ENCODE measurements at places on chromosomes 6 and 20.

- no peak for DNase-seq
Observed at GRCh38 chr20:13545790-13546189, 92.9 kb downstream of the TASP1 start.

DNA sequence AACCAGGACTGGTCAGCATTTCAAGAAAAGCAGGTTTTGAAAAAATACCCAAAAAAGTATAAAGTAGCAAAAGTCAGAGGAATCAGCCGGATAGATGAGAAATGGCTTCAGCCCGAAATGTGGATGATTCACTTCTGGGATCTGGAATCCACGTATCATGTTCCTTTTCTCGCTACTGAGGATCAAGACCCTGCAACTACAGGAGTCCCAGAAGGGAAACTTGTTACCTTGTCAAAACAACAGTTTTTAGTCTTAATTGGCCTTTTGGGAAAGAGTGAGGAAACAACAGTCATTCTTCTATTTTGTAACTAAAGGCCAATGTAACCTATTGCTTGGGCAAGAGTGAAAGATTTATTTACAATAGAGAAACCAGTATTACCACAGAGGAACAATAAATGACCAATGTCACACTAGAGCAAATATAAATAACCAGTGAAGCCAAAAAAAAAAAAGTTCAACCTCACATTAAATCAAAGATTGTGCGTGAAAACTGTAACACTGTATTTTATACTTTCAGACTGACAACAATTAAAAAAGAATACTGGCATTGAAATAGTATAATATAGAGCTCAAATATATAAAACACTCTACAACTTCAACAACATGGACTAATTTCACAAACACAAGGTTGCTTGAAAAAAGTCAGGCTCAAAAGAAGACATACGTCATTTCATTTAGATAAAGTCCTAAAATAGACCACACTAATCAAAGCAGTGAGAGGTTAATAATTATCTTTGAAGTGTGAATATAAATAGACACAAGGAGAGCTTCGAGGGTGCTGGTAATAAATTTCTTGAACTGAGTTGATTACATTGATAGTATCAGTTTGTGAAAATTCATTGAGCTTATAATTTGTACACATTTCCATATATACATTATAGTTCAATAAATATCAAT, 116.2 kb downstream of the GFRAL start:
- DNase-seq = no peak

GRCh38 chr6:8191629-8192028, 89.3 kb upstream of the EEF1E1 start:
- DNase-seq = no peak

GRCh38 chr20:38798266-38798665, 7.2 kb upstream of the PPP1R16B start:
- DNase-seq = no peak

DNA sequence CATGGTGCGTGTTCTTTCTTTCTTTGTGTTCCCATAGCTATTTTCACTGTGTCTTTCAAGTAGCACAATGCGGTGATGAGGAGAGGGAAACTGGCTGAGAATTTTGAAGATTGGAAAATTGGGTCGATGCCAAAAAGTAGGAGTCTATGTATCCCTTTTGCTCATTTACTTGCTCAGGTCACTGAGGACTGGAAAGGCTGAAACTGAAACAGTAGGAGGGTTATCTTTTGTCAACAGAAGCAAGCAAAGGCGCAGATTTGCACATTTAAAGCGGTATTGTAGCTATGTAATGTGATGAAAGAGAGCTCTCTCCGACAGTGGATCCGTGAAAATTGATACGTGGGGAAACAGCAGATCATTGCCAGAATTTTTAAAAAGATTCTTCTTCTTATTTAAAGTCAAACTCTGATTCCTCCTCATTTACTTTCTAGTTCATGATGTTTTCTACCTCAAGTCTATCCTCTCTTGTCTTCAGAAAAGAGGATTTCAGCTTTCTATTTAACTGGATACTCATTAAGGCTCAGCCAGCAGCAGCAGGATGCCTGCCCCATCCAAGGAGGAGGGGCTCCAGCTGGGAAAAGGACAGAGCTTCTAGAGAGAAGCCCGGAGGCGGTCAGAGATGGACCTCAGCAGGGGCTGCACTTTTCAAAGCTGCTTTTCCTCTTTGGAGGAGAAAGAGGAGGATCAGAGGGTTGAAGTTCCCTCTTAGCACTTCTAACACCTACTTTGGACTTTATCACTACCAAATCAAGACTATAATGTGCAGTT, 15.9 kb upstream of the FYN start:
- DNase-seq = no peak

- DNase-seq = no peak
Observed at GRCh38 chr6:42264162-42264851, 46.6 kb upstream of the MRPS10 start.

DNA sequence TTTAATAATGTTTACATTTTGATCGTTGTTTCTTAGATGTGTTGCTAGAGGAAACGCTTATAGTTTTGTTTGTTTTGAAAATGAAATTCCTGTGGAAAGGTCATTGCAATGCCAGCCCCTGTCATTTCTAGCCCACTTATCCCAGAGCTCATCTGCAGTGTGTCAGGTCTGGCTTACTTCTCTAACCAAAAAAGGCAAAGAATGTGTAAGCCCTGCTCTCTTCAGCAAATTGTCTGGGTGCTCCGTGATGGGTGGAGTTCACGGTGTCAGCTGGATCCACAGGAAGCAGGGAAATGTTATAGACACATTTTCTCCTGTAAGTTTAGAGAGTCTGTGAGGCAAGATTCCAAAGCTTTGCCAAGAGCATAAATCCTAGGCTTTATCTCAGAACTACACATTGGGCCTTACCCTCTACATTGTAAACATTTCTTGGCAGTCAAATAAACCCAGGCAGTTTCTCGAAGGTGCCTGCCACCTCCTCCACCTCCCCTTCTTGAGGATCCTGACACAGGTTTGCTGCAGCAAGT, 50.9 kb downstream of the RPRD1B start:
- no peak for DNase-seq

DNA sequence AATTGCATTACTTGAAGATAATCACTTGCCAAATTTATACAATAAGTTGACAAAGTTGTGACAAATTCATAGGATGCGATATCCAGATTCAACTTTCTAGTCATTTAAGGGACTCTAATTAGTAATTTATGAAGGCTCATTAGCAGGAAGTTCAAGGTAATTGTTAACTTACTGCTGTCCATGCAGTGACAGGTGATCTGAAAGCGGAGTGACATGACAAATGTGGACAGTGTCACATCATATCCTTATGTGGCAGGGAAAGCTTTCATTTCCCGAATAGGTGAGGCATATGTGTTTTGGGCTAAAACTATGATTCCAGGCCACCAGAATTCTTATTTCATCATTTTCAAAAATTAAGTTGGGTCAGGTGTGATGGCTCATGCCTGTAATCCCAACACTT, 115.9 kb upstream of the BMP2 start:
- DNase-seq = no peak

DNA sequence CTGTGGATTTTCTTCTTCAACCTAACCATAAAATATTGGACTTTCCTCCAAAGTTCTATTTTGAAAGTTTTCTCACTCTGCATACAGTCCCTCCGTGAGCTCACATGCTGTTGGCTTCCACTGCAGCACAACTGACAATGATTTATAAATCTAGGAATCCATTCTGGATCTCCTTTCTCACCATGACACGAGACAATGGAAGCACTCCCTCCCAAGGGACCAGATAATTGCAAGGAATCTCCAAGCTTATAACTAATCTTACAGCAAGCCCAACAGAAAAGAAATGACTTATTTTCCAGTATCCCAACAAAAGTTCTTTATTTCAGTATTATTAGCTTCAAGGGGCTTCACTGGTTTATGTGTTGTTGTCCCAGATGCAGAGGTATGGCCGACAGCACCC, 729.0 kb downstream of the RFPL4B start:
- DNase-seq = no peak

GRCh38 chr6:40411881-40412280, 175.3 kb downstream of the LRFN2 start:
- no peak for DNase-seq

- no peak for DNase-seq
Observed at GRCh38 chr20:24963672-24964505, 14.8 kb downstream of the CST7 start.

DNA sequence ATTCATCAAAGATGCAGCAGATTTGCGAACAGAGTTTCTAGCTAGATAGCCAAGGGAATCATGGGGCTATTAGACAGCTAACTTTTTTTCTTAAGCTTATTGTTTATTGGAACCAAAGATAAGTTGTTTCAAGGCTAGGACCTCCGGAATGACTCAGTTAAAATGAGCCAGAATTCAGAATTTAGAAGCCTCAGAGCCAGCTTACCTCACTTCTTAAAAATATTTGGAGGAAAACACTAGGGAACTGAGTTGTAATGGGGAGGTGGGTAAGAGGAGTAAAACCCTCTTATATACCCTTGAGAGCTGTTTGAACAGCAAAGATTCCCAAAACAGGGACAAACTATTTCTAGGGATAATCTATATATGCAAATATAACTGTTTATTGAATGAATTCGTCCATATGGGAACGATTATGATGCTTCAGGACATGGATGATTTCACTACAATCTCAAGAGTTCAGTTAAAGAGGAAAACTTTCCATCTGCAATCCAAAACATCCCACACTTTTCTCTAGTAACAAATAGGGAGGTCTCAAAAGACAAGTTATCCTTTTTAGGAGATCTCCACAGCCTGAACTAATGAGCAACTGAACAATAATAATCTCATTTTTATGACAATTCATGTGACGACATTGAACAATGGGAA, 12.6 kb upstream of the CARMIL1 start:
- no peak for DNase-seq

DNA sequence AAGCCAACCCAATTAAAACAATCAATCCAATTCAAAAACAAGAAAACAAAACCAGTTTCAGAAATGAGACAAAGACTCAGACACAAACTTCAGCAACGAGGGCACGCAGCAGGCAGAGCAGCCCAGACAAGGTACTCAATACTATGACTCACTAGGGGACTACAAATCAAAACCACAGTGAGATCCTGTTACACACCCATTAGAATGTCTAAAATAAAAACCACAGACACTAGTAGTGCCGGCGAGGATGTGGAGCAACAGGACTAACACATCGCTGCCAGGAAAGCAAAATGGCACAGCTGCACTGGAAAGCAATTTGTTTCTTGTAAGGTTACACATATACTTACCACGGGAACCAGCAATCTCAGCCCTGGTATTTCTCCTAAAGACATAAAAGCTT, 28.4 kb upstream of the MAS1L start:
- DNase-seq = no peak

DNA sequence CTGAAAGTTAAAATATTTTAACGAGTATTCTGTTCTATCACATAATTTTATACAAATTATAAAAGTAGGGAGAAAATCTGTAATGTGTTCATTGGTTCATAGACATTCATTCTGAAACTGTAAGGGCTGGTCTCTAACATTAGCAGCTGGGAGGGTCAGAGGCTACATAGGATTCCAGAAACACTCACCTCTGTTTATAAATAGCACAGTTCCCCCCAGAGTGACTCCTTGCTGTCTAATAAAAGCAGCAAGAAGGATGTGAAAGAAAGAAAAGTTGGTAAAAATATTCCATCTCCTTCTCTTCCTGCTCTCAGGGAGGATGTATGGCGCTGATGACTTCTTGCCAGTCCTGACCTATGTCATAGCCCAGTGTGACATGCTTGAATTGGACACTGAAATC, 25.3 kb upstream of the NAA20 start:
- no peak for DNase-seq

All from stimulated activated CD4-positive, alpha-beta T cell treated with anti-CD3 and anti-CD28 coated beads, TNF-alpha, amount 100 ng/mL, for 4 hours (primary cell).